ENCODE measurements at places on chromosomes 3 and 15. TPM values are rescaled to one million over a fixed set of nuclear protein-coding genes. Genes with fewer than 3 reads are reported as not detected.
A peak's percentile ranks its signal among the peaks of the same experiment; 100 is the strongest.

The GADL1 gene
- not detected for total RNA-seq

The UNC13C gene
- not detected for total RNA-seq

DNA sequence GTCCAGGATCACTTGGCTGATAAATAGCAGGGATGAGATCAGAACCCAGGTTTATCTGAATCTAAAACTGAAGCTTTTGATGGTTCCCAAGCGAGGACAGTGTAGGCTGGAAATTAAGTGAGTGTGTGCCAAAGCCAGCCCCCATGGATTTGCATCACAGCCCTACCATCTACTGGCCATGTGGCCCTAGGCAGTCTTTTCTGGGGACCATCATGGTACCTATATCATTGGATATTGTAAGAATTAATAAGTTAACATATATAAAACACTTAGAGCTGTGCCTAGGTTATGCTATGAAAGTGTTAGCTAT is 32.8 kb upstream of the SSR3 start:
- no peak overlapping the region for H3K27ac ChIP-seq
- no peaks in the 10 kb centered on the region for H3K4me1 ChIP-seq
- no peaks in the 10 kb centered on the region for H3K27me3 ChIP-seq

DNA sequence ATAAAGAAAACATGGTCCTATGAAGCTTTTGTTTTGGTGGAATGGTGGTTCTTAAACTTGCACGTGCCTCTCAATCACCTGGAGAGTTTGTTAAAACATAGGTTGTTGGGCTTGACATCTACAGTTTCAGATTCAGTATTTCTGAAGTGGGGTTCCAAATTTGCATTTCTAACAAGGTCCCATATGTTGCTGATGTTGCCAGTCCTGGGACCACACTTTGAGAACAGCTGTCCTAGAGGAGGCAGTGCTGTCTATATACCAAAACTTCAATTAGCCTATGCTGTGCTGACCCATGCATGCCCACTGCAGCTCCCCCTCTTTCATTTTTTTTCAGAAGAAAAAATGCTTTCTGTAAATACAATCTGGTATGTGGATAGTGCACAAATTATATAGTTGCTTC is 31.3 kb downstream of the ALCAM start:
- no peak overlapping the region for H3K27ac ChIP-seq
- peaks cover 5% of the 10 kb centered on the region for H3K36me3 ChIP-seq
- no peaks in the 10 kb centered on the region for H3K27me3 ChIP-seq
- H3K4me1 ChIP-seq: peaks cover 24% of the 10 kb centered on the region
- H3K4me3 ChIP-seq: no peak overlapping the region

DNA sequence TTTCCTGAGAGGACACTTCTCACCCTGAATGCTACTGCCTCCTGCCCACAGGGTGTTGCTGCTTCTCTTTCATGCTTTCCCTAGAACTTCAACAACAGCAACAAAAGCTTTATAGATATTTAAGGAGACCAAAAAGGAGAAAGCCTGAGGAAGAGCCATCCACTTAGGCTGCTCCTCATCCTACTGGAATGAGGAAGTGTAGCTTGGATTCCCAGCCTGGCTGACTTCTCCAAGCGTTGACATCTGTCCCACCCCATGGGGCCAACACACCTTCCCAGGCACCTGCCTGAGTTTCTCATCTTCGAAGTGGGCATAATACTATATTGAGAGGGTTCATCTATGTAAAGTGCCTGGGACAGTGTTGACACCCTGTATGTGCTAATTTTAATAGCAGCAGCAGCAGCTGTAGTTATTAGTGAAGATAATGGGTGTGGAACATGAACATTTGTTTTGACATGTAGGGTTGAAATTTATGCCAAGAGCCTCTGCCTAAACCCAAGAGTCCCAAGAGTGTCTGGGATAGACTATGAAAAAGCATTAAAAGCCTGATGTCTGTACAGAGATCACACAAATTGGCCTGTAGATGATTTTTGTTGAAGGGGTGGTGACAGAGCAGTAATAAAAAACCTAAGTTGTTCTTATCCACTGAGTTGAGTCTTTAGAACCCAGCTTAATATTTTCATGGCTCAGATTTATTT is 96.5 kb upstream of the PIAS1 start:
- H3K27me3 ChIP-seq: no peaks in the 10 kb centered on the region
- H3K27ac ChIP-seq: no peak overlapping the region
- no peak for DNase-seq
- H3K4me1 ChIP-seq: peaks cover 57% of the 10 kb centered on the region
- no peaks in the 10 kb centered on the region for H3K36me3 ChIP-seq
- no peak overlapping the region for H3K4me3 ChIP-seq

The HIGD2B gene
- not detected for total RNA-seq

- peaks cover 15% of the 10 kb centered on the region for H3K36me3 ChIP-seq
- H3K4me1 ChIP-seq: peaks cover 10% of the 10 kb centered on the region
- peak; percentile 22 for DNase-seq
- H3K4me3 ChIP-seq: no peak overlapping the region
- no peak overlapping the region for H3K27ac ChIP-seq
Observed at GRCh38 chr3:47347217-47347801, 33.5 kb upstream of the PTPN23 start.

DNA sequence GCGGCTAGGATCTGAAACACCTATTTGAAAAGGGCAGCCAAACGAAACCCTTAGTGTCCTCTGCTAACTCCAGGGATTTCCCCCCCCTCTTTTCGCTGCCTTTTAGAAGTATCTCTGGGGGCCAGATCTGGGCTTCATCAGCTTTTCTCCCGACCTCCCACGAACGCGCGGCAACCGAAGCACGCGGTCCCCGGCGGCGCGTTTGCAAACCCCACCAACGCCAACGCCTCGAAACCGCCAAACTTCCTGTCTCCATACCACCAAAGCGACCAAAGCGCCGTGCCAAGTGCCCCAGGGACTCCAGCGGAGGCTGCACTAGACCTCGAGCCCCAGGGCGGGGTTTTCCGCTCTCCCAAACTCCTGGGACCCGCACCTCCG is 155.8 kb upstream of the FRMD4B start:
- peak; percentile 46 for DNase-seq
- H3K4me3 ChIP-seq: peak overlapping the region; percentile 78
- H3K27ac ChIP-seq: peak overlapping the region; percentile 87
- H3K36me3 ChIP-seq: no peaks in the 10 kb centered on the region

The CERS3 gene
- not detected for total RNA-seq

The PLCH1 gene
- 0.12 TPM for total RNA-seq

DNA sequence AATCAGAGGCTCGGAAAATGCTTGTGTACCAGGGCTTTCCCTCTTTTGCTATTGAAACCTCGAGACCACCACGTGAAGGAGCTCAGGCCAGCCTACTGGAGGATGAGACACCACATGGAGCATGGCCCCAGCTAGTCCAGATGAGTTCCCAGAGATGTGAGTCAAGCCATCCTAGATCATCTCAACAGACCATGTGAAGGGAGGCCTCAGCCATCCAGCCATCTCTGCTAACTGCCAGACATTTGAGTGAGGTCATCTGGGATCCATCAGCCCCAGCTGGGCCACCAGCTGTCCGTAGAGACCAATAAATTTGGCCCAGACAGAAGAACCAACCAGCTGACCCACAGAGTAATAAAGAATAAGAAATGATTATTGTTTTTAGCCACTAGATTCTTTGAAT is 62.8 kb upstream of the PROK2 start:
- H3K27me3 ChIP-seq: peaks cover 26% of the 10 kb centered on the region
- H3K4me1 ChIP-seq: no peaks in the 10 kb centered on the region
- H3K4me3 ChIP-seq: no peak overlapping the region
- DNase-seq: no peak
- H3K36me3 ChIP-seq: no peaks in the 10 kb centered on the region
